ENCODE measurements at places on chromosomes 1 and 21.

DNA sequence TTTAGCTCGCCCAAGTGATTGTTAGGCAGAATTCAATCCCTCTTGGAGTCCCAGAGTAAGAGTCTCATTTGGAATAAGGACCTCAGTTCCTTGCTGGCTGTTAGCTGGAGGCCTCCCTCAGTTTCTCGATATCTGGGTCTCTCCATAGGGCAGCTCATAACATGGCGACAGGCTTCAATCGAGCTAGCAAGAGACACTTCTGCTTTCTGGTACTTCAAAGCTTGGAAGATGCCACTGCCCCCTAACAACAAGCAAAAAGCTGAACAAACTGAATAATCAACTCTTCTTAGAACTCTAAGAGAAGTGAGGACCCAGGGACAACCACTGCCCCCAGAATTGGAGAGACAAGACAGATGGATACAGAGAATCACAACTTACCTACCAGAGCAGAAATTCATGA lies 86.2 kb downstream of the TEX35 start:
- DNase-seq = no peak

- no peak for DNase-seq
Observed at GRCh38 chr21:34031835-34032370, 41.5 kb upstream of the MRPS6 start.

DNA sequence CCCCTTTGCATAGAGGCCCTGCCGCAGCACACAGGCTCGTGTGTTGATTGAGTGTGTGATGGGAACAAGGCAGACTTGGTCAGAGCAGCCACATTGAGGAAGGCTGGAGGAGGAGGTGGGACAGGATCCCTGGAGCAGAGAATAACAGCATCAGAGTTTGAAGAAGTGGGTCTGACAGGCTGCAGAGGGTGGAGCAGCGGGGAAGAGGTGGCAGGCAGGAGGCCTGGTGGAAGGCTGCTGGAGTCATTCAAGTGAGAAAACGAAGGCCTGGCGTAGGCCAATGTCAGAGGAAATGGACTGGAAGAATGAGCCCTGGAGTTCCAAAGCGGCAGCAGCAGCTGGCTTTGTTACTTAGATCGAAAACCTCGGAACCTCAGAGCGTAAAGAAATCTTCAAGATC lies 115.0 kb upstream of the GRIK3 start:
- DNase-seq = no peak

DNA sequence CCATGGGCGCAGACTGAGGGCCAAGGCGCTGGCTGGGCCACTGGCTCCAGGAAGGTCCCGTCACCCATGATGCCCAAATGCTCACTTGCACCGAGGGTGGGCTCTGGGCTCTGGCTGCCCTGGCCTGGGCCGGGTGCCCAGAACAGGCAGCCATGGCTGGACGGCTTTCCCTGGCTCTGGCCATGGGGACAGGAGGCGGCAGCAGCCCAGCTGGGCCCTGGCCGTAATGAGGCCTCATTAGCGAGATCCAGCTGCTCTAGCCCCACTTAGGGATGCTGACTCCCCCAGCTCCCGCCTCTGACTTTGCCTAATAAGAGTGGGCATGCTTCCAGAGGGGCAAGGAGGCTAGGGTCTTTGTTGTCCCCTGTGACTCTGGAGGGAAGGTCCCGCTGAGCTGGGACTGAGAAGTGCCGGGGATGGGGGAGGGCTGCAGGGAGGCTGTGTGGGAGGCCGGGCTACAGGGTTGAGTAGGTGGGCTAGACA lies 11.8 kb downstream of the SLC6A9 start:
- DNase-seq = no peak

GRCh38 chr1:191022856-191023255 lies 545.2 kb upstream of the BRINP3 start:
- DNase-seq = no peak

GRCh38 chr1:63545780-63546179 lies 22.5 kb downstream of the EFCAB7 start:
- DNase-seq = no peak

GRCh38 chr1:208252836-208253576 lies 8.8 kb upstream of the PLXNA2 start:
- no peak for DNase-seq

DNA sequence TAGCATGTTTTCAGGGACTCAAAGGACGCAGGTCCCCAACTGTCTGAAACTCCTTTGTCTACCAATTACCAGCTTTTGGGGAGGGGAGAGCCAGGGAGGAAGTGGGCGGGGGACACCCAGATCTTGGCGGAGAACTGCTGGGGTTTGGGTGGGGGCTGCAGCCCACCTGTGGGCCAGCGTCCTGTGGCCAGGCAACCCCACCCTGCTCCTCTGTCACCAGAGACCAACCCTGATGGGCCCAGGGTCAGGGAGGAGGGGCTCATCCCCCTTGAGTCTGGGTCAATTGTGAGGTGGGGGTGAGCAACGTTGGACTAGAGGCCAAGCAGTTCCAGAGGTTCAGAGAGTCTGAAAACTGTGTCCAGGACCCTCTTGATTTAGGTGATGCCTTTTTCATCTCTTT lies 96.1 kb upstream of the TARDBP start:
- no peak for DNase-seq

DNA sequence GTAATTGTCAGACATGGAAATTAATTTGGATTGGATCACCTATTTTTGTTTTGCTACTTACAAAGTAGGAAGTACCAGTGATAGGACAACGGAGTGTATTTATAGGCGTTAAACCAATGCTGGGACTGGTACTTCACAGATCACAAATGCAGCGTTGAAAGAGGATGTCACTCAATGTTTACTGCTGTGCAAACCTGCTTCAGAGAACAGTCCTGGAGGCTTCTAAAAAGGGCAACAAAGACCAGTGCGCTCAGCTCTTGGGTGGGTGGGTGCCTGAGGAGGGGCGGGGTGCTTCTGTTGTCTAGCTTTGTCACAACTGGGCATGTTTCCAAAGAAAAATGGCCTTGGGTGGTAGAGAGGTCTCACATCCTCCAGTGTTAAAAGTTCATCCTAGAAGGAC lies 2.1 kb downstream of the C1orf21 start:
- no peak for DNase-seq

DNA sequence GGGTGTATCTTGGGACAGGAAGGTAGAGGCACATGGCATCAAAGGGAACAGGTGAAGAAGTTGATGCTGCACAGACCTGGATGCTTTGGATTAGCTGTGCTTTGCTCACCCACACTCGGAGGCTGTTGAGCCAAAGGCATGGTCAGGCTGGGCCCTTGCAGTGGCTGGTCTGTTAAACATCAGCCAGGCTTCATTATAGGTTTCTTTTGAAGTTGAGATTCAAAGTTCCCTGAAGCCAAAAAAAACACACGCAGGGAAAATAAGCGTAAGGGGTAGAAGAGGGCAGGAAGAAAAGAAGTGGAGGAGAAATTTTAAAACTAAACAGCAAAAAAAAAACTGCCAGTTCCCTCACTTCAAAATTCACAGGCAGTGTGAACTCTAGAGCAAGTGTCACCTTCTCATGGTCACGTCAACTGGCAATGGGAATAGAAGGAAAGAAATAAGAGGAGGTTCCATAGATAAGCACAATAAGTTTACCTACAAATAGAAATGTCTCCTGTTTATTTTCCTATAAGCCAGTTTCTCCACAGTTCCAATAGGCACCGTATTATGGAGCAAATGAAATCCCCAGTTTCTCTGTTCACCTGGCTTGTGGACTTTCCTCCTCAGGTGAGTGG lies 139.5 kb downstream of the PAPPA2 start:
- no peak for DNase-seq

GRCh38 chr1:246037832-246038231 lies 469.2 kb downstream of the SMYD3 start:
- no peak for DNase-seq

- no peak for DNase-seq
Observed at GRCh38 chr21:37513383-37513782, 146.8 kb downstream of the DYRK1A start.

Data from HFF-Myc (cell line).